ENCODE measurements at places on chromosomes 5 and 9.

DNA sequence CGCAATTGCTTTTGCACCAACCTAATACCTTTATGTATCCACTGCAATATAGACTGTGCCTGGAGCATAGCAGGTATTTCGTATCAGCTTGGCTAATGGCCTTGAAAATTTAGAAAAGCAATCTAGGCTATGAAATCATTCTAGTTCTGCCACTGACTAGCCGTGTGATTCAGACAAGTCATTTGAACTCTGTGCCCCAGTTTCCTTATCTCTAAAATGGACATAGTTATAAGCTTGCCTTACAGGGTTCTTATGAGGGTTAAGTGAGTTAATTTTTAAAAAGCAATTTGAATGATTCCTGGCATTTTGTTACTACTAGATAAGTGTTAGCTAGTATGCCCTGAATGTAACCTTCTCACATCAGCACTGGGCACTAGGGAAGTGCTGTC lies 80.5 kb upstream of the PUM3 start:
- no peak for DNase-seq

GRCh38 chr5:161380486-161380885 lies 166.0 kb downstream of the GABRB2 start:
- no peak for DNase-seq

DNA sequence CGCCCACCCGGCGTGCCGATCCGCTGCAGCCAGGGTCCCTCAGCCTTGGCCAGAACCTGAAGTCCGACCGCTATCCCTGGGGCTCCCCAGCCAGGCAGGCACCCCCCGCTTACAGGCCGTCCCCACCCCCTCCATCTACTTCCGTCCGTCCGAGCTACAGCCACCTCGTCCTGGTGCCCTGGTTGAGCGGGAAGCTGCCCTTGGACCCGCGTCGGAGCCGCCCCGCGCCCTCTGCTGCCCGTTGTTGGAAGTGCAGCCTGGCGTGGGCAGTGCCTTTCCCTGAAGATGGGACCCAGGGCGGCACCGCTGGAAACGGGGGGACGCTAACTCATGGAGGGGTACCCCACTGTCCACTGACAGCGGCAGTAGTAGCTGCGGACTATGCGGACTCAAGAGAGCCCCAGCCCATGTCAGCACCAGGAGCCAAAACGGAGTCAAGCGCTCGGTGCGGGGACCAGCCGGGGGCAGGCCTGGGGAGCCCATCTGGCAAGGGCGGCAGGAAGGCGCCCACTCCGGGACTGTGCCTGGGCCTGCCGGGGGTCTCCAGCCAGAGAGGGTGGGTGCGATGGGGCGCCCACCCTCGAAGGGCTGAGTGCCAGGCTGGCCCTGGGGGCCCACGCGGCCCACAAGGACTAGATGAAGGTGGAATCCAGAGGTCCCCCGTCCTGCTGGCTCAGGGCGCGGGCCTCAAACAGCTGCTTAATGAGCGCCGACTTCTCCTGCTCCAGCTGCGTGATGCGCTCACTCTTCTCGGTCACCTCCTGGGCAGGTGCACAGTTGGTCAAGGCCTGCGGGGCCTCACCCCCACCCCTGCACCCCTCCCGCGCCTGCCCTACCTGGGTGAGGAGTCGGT lies 6.1 kb downstream of the SAPCD2 start:
- DNase-seq, result no peak

DNA sequence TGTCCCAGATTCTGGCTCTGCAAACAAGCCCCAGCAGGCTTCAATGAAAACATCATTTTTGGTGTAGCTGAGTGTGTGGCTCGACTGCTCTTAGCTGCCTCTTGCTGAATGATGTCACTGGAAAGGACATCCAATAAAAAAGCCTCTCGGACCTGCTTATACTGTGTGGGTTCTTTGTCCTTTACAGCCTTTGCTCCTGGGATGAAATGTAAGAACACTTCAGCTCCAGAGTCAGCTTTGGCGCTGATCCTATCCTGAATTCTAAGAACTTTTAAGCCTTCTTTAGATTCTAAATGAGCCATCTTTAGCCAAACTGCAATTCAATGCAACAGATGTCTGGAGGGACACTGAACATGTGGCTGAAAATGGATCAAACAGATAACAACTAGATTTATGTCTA lies 404.6 kb upstream of the C9orf72 start:
- no peak for DNase-seq

DNA sequence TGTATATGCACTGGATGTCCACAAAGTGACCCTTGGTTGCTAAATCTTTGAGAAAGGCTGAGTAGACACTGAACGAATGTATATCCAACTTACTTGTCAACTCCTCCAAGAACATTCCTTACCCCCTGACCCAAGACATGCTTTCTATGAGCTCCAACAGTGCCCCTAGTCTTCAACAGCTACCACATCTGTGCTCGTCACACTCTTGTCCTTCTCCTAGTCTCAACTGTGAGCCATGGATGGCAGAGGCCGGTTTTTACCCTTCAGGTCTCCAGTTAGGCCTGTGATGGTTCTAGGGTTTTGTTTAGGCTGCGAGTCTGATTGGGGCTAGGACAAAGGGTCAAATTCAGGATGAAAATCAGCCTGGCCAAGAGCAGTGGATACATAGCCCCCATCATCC lies 19.0 kb upstream of the GPX3 start:
- DNase-seq, result no peak

- DNase-seq, result no peak
Measured at GRCh38 chr5:107090506-107090905, 580.2 kb downstream of the EFNA5 start.

- DNase-seq, result no peak
Measured at GRCh38 chr9:109941771-109942170, 161.8 kb downstream of the PALM2AKAP2 start.

DNA sequence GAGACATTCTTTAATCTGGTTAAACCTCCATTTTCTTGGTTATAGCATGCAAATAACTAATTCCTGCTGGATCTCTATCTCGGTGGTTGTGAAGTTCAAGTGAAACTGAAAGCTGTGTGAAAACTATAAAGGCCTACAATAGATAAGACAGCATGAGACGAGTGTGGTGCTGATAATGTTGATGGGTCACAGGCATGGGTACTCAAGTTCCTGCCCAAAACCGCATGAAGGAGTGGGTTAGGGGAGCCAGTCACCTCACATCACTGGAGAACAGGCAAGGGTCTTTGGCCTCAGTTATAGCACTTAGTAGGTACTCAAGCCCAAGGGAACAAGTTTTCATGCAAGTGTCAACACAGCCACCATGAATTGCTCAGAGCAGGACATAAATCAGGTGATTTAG lies 16.7 kb downstream of the HMHB1 start:
- no peak for DNase-seq

DNA sequence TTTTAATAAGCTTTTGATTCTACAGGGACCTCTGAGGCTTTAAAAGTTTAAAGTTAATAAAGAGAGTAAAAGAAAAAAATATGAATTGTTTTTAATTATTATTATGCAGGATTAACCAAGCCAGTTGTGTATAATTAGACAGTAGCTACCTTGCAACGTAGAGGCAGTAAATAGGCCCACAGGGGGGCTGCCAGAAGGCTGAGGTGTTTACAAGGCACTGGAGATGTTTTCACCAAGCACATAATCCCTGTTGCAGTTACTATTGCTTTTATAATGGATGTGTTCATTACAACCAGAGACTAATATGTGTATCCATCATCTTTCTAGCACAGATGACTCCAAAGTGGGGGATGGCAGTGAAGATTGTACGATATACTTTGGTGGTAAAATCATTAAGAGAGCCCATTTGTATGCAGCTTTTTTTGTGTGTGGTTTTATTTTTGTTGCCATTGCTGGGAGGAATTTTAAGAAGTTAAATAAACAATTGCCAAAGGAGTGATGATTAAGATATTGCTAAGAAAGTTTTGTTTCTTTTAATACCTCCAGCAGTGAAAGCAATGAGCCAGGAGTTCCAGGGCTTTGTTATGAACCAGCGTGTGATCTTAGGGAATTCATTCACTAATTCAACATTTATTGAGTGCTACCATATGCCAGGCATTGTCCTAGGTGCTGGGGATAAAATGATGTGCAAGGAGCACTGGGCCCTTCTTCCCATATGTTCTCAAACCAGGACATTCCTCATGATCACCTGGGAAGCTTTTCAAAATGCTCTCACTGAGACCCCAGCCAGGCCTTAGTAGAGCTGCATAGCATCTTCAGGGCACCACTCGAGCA lies 138.7 kb upstream of the EFNA5 start:
- DNase-seq, result no peak

DNA sequence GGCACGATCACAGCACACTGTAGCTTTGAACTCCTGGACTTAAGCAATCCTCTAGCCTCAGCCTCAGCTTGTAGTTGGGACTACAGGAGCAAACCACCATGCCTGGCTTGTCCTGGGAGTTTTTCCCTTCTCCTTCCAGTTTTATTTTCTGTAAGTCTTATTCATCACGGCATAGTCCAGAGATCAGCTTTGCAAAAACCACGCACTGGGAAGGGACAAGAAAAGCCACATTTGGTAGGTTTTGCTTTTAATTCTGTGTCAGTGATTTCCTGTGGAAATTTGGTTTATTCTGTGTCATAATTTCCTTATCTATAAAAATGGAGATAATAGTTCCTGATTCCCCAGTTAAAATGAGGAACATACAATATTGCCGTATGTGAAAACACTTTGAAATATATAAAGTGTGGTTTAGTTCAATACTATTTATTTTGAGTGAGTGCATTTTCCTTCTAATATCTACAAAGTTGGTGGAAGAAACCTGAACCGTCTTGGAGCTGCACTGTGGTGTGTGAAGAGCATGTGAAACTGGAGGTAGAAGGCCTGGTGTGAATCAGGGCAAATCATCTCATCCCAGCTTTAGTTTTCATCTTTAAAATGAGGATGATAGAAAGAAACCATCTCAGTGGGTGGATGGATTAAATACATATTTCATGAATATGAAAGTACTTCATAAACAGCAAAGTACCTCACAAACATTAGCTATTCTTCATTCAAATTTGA lies 92.8 kb upstream of the ELL2 start:
- no peak for DNase-seq

DNA sequence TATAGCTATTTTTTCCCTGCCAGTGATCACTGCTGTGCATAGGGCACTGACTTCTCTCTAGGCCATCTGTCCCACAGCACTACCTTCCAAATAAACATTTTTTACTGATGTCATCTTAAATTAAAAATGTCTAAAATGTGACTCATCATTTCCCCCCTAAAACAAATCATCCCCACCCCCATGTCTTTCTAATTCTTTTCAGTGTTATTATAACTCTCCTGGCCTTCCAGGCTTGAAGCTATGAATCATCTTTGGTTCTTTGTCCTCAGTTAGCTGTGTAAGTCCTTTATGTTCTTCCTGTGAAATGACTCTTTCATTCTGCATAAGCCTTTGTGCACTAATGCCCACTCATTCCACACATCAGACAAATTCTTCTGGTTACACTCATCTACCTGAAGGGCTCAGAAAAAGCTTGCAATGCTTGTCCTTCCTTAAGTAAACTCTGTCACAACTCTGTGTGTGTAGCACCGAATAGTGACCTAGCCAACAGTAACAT lies 78.1 kb downstream of the CFAP95 start:
- DNase-seq, result no peak

DNA sequence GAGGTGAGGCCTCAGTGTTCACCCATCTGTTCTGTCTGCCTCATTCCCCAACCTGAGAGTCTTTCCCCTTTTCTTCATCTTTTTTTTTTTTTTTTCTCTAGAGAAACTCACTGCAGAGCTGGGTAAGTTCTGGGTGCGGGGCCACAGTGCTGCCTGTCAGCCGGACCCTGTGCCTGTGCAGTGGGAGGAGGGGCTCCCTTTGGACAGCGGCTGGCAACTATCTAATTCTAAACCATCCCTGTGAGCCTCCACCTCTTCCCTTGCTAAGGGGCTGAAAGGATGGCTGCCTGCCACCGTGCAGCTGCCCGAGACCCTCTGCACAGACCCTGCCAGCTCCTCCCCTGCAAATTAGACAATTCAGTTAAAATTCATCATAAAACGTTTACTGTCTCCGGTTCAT lies 14.1 kb downstream of the BTNL9 start:
- DNase-seq, result no peak

DNA sequence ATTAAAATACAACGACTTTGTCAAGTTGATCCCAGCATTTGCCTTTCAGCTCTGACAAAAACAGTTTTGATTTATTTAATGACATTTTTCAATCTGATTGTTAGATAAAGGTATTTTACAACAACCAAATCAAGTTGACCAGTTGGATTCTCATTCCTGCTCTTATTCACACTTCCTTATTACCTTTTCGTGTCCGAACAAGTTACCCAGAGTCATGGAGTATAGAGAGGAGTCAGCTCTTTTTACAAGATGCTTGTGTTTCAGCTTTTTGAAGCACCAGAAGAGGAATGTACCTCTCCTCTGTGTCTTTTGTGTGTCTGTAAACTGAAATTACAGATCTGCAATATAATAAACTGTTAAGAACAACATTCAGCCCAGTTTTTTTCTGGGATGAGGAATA lies 151.3 kb upstream of the TMEM161B start:
- no peak for DNase-seq

DNA sequence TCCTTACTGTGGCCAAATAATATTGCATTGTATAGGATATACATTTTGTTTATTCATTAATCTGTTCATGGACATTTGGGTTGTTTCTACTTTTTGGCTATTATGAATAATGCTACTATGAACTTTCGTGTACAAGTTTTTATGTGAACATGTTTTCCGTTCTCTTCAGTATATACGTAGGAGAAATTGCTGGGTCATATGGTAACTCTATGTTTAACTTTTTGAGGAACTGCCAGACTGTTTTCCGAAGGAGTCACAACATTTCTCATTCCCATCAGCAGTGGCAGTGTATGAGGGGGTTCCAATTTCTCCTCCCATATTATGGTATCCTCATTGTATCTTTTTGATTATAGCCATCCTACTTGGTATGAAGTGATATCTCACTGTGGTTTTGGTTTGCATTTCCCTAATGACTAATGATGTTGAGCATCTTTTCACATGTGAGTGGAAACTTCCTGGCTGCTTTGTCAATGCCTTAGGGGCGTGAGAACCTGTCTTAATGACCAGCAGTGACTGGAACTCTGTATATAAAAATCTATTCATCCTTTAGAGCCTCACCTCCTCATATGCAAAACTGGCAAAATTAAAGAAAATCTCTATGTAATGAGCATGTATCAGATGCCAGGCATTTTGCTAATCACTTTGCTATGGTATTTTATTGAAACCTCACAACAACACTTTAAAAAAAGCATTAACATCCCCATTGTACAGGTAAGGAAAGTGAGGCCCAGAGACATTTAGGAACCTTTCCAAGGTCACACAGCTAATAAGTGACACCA lies 47.8 kb upstream of the TGFBR1 start:
- DNase-seq, result no peak

- DNase-seq, result no peak
Measured at GRCh38 chr5:60722416-60722815, 22.4 kb upstream of the DEPDC1B start.

GRCh38 chr5:109249126-109249525 lies 160.6 kb downstream of the PJA2 start:
- no peak for DNase-seq

DNA sequence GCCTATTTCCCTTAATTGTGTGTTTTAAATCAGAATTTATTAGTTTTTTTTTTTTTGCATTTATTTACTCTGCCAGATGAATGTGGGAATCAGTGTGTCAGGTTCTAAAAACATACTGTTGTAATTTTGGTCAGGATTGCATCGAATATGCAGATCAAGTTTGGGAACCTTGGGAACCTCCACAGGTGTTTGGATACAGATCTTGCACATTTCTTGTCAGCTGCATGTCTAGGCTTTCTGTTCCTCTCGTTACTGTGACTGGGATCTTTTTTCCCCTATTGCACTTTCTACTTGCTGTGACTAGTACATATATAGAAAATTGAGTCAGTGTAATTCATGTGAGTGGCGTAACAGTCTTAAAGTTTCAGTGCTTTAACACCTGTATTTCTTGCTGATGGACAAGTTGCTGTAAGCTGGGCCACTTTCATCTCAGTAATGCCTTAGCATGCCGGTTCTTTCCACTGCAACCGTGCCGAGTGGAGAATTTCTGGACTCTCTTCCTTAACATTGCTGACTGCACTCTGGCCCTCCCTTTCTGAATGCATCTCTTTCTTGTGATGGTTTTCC lies 112.5 kb downstream of the TENT4A start:
- DNase-seq, result no peak

All from stimulated activated CD8-positive, alpha-beta memory T cell treated with anti-CD3 and anti-CD28 coated beads, Interleukin-7, amount 100 ng/mL, for 48 hours (primary cell).